ENCODE measurements at places on chromosomes 16 and 17.
A peak's percentile ranks its signal among the peaks of the same experiment; 100 is the strongest.

- no peak for DNase-seq
Measured at GRCh38 chr17:19712436-19713004, 3.9 kb downstream of the SLC47A2 start.

DNA sequence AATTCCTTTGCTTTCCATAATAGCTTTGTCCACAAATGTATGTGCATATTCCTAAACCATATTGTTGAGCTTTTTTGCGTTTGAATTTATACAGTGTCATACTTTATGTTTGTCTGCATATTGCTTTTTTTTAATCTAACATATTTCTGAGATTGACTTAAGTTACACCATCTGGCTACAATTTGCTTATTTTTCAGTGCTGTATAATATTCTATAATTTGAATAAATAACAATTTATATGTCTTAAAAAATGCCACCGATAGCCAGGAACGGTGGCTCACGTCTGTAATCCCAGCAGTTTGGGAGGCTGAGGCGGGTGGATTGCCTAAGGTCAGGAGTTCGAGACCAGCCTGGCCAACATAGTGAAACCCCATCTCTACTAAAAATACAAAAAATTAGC lies 1.5 kb upstream of the PIMREG start:
- no peak for DNase-seq

DNA sequence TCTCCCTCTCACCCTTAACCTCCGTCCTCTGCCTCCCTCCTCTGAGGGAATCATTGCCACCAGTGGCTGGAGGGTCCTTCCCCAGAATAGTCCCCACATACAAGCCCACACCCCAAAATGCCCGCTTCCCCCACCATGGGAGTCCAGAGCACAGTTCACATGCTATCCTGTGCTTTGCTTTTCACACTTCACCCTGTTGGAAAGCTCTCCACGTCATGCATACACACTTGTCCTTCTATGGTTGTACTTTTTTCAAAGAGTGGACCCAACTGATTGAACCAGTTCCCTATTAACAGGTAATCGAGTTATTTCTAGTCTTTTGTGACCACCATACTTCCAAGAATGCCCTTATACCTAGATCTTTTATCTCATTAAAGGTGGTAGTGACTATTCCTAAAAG lies 23.8 kb upstream of the KIFC3 start:
- DNase-seq: no peak

DNA sequence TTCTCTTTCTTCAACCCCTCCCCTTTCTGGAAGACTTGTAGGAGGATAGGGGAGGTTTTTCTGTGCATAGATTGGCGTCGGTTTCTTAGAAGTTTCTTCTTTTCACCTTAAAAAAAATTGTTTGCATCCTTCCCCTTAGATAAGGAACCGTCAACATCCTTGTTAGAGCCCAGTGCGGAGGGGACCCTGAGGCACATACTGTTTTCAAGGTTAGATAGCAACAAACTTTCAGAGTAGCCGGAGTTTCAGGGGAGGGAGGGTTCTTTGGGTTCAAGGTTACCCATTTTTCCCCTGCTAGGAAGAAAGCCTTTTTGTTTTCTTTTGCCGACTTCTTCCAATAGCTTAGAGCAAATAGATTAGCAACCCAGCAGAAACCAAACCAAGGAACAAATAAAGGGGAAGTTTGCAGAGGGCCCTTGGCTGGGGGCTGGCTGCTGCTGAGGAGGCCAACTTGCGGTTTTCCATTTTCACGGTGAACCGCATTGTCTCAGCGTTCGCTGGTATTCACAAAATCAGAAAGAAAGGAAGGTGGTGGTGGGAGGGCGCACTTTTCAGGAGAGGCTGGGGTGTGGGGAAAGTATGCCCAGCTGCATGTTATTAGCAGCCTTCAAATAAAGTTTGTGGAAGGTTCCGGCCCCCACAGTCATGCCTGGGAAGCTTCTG lies 28.8 kb downstream of the MSI2 start:
- DNase-seq: peak; percentile 80

DNA sequence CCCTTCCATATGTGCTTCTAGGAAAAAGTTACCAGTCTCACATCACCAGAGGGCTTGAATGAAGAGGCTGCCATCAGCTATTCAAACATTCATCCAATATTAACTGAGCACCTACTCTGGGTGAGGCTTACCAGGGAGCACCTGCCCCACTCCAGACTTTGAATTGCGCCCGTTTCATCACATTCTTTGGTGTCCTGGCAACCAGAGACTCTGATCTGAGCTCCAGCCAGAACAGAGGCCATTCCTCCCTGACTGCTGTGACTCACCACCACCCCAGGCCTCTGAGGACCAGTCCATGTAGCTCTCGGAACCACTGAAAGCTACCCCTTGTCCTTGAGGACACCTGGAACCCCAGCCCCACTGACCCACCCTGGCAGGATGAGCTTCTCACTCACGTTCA lies at the start of gene C16orf96:
Gene C16orf96 (plus strand): TSS at position 229 of the 400 bp plus-strand sequence. CDS start 150 bp downstream, at position 379.
- no peak for DNase-seq

- no peak for DNase-seq
Measured at GRCh38 chr17:57528058-57528451, 217.0 kb downstream of the CCDC182 start.

DNA sequence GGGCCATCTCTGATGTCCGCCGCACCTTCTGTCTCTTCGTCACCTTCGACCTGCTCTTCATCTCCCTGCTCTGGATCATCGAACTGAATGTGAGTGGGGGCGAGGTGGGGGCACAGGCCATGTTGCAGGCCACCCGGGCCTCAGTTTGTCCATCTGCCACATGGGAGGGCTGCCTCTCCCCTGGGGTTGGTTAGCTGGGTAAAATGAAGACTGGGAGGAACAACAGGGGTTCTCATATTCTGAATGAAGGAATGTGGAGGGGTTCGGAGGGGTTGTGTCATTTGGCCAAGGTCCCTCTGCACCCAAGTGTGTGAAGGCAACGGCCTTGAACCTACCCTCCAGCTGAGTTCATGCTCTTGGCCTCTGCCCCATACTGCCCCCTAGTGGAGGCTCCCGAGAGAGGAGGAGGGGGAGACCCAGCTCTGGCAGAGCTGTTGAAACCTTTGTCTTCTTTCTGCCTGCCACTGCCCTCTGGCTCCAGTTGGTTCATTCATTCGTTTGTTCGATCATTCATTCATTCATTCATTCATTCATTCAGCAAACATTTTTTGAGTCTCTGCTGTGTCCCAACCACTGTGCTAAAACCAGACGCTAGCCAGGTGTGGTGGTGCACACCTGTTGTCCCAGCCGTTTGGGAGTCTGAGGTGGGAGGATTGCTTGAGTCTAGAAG lies 11.4 kb upstream of the TCAP start:
- peak; percentile 59 for DNase-seq

GRCh38 chr16:984121-984694 lies 2.6 kb downstream of the SOX8 start:
- no peak for DNase-seq

- no peak for DNase-seq
Measured at GRCh38 chr17:40307740-40308239, 1.2 kb upstream of the RARA start.

DNA sequence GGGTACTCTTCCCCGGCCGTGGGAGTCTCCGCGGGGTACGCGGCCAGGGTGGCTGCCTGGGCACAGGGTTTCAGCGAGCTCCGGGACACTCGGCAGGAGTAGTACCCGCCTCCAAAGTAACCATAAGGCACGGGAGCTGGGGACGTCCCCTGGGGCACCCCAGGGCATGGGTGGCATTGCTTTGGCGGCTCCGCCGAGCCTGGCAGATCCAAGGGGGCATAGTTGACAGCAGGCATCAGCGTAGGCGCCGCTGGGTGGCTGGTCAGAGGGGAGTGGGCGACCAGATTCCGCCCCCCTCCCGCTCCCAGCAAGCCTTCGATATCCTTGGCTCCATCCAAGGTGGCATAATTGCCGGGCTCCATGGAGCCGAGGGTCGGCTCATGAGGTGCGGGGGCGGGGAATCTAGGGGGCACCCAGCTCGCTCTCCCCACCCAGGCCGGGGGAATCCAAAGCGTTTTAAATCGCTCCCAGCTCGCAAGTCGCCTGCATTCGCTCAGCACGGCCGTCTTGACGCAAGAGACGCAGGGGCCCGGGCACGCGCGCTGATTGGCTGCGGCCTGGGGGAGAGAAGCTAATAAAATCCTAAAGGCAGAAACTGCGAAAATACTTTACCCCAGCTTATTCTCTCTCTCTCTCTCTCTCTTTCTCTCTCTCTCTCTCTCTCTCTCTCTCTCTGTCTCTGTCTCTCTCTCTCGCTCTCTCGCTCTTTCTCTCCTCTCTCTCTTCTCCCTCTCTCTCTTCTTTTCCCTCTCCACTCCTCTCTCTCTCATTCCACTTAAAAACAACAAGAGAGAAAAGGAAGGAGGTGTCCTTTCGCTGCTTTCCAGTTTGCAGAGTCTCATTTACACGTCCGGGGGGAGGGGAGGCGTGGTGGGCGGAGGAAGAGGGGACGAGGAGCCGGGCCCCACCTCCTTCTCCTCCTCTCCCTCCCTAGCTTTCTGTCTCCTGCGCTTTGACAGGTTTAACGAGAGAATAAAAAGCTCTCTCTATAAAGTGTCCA lies at the start of gene HOXB13:
Gene HOXB13 (minus strand): TSS at position 519 of the 1,000 bp plus-strand sequence. CDS start 157 bp downstream, at position 362.
- peak; percentile 21 for DNase-seq

DNA sequence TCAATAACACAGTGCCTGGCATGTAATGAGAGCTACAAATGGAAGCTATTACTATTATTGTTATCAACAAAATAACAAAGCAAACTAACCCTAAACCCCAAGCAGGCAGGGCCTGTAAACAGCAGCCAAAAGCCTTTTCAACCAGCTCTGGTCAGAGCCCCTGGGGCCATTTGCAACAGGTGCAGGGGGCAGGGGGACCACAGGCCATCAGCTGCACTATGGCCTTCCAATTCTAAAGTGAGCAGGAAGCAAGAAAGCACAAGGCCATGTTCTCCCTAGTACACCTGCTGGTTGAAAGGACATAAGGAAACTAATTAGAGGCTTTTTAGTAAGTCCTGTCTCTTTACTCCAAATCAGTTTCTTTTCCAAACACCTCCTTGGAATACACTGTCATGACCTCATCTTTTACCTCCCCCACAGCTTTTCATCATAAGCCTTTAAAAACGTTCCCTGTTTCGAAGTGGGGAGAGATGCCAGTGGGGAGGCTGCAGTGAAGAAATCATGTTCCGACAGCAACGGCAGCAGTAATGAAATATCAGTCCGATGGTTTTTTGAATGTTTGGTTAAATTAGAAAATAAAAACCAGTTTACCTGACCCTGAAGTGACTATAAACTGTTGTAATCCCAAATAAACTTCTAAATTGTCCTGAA lies 68.4 kb upstream of the GSG1L start:
- DNase-seq: no peak

- DNase-seq: no peak
Measured at GRCh38 chr16:86045591-86045971, 146.6 kb downstream of the IRF8 start.

- DNase-seq: no peak
Measured at GRCh38 chr17:49798182-49798581, 9.7 kb downstream of the KAT7 start.

GRCh38 chr17:47718634-47719405 lies 14.2 kb upstream of the TBX21 start:
- DNase-seq: no peak

DNA sequence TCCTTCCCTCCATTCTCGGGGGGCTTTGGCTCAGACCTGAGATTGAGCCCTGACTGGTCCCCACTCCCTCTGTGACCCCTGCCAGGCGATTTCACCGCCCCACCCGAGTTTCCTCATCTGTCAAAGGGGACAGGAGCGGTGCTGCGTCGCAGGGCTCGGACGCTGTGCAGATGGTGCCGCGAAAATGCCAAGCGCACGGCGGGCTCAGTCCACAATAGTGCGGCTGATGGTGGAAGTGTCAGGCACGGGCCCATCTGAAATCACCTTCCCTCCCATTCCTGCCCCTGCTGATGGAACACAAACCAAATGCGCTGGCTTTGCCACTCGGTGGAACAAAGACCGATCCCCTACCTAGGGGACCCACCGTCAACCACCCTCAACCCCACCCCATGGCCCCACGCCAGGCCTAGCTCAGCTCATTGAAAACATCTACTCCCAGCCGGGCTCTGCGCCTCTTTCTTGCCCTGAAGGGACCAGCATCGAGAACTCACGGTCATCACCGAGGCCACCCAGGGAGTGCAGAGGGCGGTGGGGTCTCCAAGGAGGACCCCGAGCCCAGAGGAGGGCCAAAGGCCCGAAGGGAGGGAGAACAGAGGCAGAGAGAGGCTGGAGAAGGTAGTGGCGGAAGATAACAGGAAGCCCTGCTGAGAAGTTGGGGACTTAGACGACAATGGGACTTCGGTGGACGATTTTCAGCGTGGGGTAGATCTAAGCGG lies 1.4 kb downstream of the CARHSP1 start:
- DNase-seq: no peak
